ENCODE measurements at places on chromosomes 12 and 14.

GRCh38 chr14:22819151-22819988, 4.1 kb upstream of the SLC7A7 start:
- no peak for DNase-seq

- DNase-seq = no peak
These were observed 843.2 kb downstream of the GALC start for GRCh38 chr14:87149583-87150354.

DNA sequence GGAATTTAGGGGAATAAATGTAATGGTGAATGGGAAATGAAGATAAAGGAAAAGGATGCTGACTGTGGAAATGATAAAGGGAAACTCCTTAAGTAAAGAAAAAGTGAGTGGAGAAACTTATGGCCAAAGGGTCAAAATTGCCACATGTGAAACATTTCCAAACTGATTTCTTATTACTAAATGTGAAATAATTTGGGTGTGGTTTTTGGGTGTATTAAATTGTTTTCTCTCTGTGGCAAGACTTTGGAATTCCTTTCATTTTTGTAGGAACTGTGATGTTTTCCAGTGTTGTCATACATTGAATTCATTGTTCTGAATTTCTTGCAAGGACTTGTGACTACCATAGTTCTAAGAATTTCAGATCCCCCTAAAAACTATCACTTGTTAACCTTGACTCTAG, 1891.5 kb upstream of the SEL1L start:
- DNase-seq = no peak

- no peak for DNase-seq
These were observed 3.7 kb downstream of the ZFP36L1 start for GRCh38 chr14:68788996-68789820.

GRCh38 chr12:123367511-123367910, 2.9 kb upstream of the SBNO1 start:
- DNase-seq = no peak

DNA sequence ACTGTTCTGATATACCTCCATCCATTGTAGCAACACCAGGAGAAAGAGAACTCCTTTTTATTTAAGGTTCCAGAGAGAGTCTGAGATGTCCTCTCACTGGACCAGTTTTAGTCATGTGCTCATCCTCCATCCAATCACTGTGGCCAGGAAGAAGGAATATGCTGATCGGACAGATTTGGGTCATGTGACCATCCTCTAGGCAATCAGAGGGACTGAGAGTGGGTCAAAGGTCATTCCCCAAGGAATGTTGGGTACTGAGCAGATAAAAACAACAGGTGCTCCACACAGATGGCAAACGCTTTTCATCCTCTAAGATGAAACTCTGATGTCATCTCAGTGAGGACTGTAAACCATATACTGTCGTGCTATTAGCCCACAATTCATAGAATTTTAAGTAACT, 28.8 kb upstream of the RPH3A start:
- no peak for DNase-seq

DNA sequence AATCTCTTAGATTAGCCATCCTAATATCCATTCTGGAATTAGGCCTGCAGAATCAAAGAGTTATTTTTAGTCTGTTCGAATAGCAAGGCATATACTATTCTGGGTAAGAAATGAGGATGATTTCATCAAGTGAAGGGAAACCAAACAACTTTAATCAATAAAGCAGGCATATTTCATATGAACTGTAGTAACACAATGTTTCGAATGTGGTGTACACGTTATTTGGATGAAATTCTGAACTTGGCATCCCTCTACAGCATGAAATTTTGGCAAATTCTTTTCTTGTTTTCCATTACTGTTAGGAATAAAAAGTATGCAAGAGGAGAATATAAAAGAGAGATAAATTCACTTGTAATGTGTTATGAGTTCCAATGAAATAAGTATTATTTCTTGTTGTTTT, 1233.3 kb upstream of the SEL1L start:
- no peak for DNase-seq

DNA sequence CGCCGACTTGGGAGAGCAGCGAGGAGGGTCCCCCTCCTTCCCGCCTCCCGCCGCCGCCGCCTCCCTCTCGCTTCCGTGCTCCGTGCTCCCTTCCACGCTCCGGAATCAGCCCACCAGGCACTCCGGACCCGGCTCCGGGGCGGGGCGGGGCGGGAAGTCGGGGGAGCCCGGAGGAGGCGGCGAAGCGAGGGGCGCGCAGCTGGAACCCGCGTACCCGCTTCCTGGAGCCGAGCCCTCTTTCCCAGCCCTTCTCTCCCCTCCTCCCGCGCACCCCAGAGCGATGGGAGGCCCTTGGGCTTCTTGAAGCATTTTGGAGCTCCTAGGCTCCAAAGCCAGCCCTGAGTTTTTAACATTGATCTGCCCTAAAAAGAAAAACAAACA, at the start of gene SYNDIG1L:
Gene SYNDIG1L, minus strand, starts transcription at position 9 of the 381 bp plus-strand sequence. CDS start 16,466 bp downstream, outside the sequence.
- DNase-seq = no peak

GRCh38 chr14:54435500-54435981, 5.6 kb downstream of the CNIH1 start:
- DNase-seq = no peak

GRCh38 chr14:99905121-99905520, 111.9 kb downstream of the EML1 start:
- DNase-seq = no peak

GRCh38 chr12:106170285-106170684, 31.5 kb upstream of the NUAK1 start:
- DNase-seq = no peak

GRCh38 chr12:130479401-130480125, 141.9 kb downstream of the PIWIL1 start:
- DNase-seq = no peak

DNA sequence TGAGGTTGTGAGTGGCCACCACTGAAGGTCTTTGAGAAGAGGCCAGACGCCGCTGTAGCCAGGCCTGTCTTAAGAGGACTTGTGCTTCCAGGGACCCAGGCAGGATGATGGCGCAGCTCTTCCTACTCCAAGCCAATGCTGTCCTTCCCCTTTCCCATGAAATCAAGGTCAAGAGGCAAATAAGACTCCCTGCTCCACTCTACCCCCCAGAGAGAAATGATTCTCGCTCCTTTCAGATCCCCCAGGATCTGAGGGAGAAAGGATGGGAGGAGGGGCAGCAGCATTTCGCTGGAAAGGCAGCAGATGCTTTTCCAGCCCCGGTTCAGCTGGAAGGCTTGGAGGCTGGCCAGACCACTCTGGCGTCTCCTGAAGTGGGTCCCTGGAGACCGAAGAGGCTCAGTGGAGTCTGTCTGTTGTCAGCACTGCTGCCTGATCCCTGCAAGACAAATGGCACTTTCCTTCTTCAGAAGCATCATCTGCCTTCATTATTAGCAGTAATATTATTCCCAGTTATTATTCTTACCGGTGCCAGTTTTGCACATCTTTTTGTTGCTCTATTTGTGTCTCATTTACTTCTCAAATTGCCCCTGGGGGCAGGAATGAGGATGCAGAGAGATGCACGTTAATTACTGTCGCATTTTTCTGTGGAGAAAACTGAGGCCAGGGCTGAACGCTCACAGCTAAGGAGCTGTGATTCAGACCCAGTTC, 51.4 kb downstream of the C14orf132 start:
- DNase-seq = no peak

DNA sequence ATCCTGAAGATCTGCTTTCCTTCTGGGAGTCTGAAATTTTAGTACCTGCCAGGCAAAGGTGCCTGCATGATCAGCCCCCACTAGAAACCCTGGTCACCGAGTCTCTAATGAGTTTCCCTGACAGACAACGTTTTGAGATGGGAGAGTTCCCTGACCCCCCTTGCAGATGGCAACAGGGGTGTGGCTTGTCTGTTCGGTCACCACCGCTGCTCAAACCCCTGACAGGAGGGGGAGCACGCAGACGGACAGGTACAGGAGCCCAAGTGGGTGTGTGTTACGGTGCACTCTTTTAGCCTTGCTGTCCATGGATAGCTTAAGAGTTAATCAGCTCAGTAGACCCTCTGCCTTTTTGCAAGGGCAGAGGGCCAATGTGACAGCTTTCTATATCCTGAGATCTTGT, 19.3 kb upstream of the CDKN3 start:
- no peak for DNase-seq

- peak; percentile 56 for DNase-seq
These were observed 26.5 kb upstream of the ACTN1 start for GRCh38 chr14:69005432-69006148.

DNA sequence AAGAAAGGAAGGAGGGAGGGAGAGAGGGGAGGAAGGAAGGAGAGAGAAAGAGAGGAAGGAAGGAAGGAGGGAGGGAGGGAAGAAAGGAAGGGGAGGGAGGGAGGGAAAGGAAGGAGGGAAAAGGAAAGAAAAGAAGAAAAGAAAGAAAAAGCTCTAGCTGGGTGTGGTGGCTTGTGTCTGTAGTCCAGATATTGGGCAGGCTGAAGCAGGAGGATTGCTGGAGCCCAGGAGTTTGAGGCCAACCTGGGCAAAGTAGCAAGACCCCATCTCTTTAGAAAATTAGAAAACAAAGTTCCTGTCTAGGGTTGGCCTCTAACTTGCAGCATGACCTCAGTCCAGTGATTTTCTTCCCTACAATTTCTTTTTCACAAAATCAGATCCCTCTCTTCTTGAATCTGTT, 208.2 kb upstream of the NUDT4 start:
- DNase-seq = no peak

DNA sequence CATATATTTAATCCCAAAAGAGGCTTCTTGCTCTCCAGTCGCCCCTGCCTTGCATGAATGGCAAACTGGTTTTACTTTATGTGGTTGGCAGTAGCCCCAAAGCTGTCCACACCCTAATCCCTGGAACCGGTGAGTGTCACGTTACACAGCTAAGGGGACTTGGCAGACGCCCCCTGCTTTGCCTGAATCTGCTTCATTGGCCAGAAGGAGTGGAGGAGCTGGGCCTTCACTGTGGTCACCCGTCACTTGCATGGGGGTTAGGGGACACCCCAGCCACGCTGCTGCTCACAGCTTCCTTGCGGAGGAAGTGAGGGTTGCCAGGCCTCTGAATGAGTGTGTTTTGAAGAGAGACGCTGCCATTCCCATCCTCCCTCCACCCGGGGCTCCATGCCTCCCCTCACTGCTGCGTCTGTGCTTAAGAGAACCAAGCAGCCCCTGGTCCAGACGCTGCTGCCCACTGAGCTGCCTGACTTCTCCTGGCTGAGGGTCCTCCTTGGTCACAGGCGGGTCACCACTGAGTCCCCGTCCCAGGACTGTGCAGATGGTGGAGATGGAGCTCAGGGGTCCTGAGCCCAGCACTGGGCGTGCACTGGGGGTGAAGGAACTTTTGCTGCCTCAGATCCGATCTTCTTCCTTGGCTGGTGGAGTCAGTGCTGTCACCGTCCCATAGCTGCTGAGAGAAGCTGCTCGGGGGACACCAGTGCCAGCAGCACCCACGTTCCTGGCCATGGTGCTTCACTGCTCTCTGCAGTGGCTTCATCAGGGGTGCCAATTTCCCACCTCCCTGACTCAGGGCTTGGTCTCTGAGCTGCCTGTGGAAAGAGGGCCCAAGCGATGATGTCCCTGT, 39.8 kb downstream of the GALNT9 start:
- DNase-seq = no peak

DNA sequence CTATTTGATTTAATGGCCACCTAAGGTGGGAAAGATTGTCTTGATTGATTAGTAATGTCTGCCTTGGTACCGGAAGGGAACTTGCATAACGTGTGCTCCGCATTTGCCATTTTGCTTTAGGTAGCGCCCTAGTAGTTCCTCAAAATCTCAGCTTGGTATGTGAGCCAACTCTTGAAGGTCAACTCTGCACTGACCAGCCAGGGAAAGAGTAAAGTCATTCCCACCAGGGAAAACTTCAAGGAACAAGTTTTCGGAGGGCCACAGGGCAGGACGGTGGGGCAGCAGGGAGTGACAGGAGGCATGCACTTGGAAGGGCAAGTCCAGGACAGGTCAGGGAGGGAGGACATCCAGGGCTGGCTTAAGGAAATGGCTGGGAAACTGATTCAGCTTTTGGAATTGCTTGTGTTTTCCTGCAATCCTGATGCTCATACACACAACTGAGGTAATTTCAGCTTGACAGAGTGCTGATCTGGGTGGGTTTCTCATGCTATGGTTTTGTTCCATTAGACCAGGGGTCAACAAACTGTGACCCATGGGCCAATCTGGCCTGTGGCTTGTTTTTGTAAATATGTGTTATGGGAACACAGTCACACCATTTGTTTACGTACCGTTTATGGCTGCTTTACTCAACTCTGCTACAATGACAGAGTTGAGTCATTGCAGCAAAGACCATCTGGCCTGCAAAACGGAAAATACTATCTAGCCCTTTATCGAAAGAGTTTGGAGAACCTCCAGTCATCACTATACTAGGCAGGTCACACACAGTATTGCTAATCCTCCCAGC, 184.5 kb downstream of the RBM19 start:
- DNase-seq = no peak

GRCh38 chr12:54622463-54623183, 12.1 kb downstream of the LACRT start:
- no peak for DNase-seq

- DNase-seq = no peak
These were observed 119.8 kb downstream of the KICS2 start for GRCh38 chr12:64102339-64102738.

- DNase-seq = no peak
These were observed 75.4 kb upstream of the COCH start for GRCh38 chr14:30798961-30799360.

DNA sequence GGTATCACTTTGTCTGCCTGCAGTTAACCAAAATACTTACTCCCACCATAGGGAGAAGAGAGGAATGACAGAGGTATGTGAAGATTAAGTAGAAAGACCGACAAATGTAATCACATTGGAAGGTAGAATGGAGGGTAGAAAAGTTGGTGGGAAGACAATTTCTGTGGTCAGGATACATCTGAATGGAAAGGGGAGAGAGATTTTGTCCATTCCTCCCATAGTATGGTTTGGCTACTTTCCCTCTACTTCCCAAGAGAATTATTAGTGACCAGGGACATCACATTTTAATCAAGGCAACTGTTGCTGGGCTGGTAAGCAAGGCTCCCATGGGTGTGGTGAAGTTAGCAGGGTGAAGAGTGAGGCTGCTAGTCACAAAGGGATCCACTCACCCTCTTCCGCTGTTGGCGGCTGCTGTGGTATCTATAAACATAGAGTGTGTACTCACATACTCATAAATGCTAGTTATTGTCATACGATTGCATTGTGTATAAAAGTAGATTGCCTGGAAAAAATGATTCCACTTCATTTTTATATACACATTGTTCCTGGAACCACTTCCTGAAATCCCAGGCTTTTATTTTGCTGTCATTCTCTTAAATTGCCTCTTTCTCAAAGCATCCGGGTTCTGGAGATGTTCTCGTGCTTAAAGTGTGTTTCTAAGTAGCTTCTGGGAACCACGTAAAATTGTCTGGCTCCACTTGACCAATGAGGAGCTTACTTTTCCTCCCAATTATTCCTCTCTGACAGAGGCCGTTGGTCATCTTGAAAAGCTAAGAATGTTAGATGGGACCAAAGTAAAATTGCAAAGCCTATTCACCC, 413.1 kb downstream of the ZFP36L1 start:
- DNase-seq = no peak

DNA sequence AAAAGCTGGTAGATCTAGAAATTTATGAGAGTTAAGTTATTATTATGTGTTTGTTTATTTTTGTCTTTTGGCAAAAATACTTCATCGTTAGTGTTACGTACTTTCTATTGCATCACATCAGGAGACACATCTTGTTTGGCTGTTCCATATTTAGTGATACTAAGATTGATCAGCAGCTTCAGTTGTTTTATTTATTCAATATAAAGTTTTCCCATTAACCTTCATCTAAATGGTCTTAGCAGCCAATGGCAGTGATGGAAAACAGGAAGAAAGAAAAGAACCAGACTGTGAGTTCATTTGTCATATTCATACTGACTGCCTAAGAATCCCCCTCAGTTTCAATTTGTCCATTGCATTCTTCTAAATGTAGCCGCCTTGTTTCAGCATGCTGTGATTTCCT, 122.3 kb downstream of the METTL25 start:
- no peak for DNase-seq
